ENCODE measurements at places on chromosomes 2 and 18. TPM values are rescaled to one million over a fixed set of nuclear protein-coding genes. Genes with fewer than 3 reads are reported as not detected.

GRCh38 chr18:75137346-75137877 lies 71.5 kb downstream of the PTGR3 start:
- no peak for DNase-seq

DNA sequence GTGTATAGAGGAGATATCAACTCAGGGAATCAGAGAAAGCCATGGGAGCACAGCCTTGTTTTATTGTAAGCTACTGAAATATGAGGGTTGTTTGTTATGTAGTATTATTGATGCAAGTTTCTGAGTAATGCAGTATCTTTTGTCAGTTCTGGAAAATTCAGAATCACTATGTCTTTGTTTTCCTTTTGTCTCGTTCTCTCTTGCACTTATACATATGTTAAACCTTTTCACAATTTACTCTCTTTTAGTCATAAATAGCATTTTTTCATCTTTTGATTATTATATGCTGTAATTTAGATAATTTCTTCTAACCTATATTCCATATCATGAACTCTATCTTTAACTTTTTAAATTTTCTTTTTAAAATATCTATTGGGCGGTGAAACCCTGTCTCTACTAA lies 85.0 kb upstream of the COL3A1 start:
- DNase-seq, result no peak

DNA sequence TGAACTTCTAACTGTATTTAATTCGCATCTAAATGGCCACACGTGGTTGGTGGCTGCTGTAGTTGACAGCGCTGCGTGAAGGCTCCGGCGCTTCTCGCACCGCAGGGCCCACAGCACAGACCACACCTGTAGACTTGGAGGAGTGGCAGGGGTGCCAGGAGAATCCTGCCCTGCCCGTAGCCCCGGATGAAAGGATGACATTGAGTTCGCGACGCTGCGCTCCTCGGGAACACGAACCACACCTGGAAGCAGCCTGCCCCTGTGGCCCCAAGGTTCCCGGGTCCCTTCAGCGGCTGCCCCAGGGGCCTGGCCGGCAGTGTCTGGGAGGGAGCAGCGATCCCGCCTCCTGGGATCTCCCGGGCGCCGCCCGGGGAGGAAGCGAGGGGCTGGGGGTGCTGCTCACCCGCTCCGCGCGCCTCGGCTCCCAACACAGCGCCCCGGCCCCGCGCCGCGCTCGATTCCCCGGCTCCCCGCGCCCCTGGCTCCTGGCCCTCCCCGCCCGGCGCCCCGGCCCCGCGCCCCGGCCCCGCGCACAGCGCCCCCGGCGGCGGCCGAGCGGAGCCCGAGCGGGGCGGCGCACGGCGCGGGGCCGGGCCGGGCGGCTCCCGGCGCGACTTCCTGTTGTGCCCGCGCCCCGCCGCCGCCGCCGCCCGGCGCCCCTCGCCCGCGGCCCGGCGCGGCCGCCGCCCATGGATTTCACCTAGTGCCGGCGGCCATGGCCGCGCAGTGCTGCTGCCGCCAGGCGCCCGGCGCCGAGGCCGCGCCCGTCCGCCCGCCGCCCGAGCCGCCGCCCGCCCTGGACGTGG lies at the start of gene RNPEPL1:
TSS of gene RNPEPL1 (plus strand) at position 613 of the 806 bp plus-strand sequence. CDS start at position 716, 103 bp downstream.
- peak; percentile 60 for DNase-seq

DNA sequence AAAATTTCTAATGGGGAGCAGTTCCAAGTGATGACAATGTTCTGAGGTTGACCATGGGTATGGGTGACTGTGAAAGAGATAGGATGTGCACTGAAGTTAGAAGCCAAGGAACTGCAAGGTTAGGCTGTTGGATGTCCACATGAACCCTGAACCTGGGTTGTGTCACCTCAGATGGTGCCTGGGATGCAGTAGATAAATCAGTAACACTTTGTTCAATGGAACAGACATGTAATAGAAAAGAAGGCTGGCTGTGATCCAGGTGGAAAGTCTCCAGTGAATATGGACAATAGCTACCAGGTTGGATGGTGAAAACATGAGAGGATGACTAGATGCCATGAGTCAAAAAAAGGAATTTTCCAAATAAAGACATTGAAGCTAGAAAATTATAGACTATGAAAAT lies 131.4 kb downstream of the TRABD2A start:
- no peak for DNase-seq

- no peak for DNase-seq
These were observed 42.9 kb upstream of the TUBA3E start for GRCh38 chr2:130241041-130241707.

DNA sequence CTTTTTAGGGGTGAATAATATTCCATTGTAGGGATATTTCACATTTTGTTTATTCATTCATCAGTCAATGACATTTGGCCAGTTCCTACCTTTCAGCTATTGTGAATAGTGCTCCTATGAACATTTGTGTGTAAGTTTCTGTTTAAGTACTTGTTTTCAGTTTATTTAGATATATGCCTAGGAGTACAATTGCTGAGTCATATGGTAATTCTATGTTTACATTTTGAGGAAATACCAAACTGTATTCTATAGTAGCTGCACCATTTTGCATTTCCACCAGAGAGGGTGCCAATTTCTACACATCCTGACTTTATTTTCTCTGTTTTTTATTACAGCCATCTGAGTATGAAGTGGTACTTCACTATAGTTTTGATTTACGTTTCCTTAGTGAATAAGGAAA lies 54.4 kb upstream of the ZNF236 start:
- DNase-seq, result no peak

GRCh38 chr2:186925514-186925913 lies 76.5 kb upstream of the ZSWIM2 start:
- no peak for DNase-seq

GRCh38 chr18:68665628-68666027 lies 49.3 kb downstream of the TMX3 start:
- no peak for DNase-seq

- peak; percentile 73 for DNase-seq
These were observed 91.6 kb downstream of the NFATC1 start for GRCh38 chr18:79487183-79487800.

DNA sequence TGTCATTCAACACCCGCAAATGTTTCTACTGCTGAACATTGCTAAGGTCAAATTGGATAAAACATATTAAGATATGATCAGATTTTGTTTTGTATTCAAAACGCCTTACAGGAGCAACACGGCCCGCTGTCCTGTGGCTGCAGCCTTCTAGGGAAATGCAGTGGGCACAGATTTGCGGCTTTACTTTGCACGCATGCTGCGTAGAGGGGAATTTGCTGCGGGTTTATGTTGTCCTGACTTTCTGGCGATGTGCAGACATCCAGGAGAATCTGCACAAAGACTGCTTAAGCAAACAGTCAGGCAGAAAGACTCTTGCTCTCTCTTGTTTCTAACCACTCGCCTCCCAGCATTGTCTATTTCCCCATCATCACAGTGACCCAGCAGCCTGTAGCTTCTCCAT lies 88.3 kb downstream of the LRRC30 start:
- no peak for DNase-seq

- no peak for DNase-seq
These were observed 489.2 kb downstream of the SATB2 start for GRCh38 chr2:198968545-198968944.

DNA sequence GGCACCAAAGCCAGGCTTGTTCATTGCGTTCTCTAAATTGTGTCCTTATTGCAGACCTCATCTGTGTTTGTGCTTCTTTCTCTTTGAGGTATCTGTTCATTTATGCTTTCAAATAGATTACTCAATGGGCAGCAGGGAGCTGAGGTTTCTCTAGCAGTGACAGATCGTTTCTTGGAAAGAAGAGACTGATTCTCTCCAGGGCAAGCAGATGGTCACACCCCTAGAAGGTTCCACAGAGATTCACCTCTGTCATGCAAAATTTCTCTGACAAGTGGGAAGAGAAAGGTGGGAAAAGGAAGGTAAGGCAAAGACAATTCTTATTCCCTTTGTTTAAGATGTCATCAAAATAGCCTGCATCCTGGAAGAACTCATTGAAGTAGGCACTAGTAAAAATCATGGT lies 14.0 kb downstream of the DLGAP1 start:
- DNase-seq, result no peak

DNA sequence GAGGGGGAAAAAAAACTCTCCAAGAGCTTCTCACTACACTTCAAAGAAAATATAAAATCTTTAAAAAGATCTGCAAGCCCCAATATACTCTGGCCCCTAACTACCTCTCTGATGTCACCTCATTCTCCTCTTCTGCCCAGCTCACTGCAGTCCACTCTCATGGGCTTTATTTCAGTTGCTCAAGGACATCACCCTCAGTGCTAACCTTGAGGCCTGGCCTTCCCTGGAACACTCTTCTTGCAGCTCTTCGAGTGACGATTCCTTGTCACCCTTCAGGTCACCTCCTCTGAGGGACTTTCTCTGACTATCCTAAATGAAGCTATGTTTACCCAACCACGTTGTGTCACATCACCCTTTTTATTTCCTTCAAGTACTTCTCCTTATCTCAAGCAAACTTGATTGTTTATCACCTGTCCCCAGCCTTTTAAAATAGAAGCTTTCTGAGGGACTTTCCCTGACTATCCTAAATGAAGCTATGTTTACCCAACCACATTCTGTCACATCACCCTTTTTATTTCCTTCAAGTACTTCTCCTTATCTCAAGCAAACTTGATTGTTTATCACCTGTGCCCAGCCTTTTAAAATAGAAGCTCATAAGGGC lies 10.4 kb downstream of the RTTN start:
- DNase-seq, result no peak

DNA sequence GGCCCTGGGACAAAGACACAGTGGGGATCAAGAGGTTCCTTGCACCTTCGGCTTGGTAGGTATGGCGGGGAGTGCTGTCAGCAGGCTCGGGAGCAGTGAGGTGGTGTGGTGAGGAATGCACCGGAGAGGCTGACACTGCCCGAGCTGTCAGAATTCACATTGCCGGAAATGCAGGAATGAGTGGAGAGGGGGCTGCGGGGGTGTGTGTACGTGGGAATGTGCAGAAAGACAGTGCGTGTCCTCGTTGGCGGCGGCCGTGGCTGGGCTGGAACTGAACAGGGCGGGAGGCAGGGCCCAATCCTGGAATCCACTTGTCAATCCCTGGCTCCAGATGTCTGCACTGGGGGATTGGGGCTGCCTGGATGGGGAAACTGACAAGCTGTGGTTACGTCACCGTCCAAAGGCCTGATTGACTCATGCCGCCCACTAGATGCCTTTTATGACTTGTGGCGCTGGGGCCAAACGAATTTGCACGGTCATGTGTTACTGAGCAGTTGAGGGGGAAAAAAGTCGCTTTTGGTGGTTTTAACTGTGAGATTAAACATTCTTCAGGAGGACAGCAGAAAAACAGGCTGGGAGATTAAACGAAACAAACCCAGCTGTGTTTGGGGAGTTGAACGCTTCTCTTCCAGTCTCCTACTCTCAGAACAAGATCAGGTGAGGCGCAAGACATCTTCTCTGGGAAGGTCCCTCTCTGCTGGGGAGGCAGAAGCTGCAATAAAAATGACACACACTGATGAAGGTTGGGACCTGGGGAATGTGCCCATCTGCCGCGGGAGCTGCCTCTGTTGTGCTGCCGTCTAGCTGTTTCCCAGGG lies 189.4 kb upstream of the GLI2 start:
- peak; percentile 62 for DNase-seq

DNA sequence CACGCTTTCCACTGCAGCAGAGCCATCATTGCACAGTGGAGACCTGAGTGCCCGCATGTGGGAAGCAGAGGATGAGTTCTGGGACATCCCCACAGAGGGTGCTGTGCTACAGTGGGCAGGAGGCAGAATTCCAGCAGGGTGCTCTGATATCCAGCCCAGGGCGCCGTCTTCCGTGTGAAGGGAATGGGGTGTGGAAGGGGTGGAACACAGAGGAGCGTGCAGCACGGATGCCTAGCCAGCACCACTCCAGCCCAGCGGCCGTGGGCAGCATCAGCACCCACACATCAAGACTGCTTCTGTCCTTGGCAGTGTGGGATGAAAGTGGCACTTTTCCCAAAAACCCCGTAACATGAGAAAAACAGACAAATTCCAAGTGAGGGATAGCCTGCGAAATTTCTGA lies 134.3 kb downstream of the ZNF236 start:
- no peak for DNase-seq

DNA sequence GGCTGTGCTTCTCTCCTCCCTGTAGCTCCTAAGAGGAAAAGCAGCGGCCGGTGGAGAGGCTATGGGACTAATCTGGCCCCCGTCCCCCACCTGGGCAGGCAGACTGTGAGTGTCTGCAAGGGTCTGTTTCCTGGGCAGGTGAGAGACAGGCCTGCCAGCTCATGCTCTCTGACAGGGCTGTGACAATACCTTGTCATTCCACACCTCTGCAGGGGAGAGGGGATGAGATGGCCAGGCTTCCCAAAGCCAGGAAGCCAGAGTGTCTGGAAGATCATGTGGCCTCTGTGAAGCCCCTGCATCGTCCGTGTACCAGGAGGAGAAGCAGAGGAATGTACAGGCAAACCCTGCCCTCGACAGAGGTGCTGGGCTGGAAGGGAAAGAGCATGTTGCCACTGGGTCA lies 142.5 kb upstream of the GATA6 start:
- DNase-seq, result no peak

DNA sequence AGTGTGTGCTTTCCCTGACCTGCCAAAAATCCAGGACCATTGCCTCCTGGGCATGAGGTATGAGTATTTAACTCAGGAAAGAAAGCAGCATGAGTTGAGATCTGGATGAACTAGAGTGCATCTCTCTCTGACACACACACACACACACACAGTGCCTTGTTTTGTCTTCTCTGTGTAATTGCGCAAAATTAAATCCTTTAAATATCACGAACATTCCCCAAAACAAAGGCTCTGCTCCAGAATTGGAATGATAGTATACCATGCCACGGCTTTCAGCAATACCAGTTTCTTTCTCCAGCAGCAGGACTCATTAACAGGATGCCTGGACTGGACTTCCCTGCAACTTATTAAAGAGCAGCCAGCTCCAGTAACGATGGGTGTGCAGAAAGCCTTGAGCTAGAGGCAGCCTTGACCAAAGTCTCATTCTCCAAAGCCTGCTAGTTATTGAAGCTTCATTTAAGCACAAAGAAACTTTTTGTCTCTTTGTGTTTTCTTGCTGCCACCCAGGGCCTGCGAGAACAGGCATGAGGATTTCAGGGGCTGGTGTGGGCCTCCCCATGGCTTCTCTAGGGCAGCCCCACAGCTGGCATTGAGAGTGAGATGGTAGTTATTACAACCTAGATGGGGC lies 101.7 kb downstream of the NRP2 start:
- no peak for DNase-seq

GRCh38 chr18:54089749-54090459 lies 134.6 kb downstream of the MBD2 start:
- DNase-seq, result no peak

GRCh38 chr2:142586693-142587580 lies 290.5 kb upstream of the KYNU start:
- no peak for DNase-seq

DNA sequence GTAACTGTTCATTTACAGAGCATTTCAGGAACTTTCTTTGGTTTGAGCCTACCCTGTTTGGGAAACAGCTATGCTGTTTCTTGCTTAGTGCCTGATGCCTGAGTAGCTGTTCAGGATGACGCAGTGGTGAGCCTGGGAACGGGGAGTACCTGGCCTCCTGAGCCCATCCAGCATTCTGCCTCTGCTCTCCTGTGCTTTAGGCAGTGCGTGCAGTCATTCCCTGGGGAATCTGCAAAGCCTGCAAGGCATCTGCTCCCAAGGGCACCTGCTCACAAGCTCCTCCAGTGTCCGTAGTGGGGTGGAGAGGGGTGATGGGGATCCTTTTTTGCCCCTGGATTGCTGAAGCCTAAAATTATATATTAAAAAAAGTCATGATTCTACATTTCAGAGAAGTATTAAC lies 68.8 kb downstream of the RAPGEF4 start:
- no peak for DNase-seq

Gene ASB3
- total RNA-seq, result 26.7 TPM

Gene XIRP2
- 0.19 TPM for total RNA-seq

Gene C2orf81
- 3.1 TPM for total RNA-seq

Gene APOB
- total RNA-seq, result 5.9 TPM

Gene MYO1B
- total RNA-seq, result 61.1 TPM

Gene REEP1
- 12.3 TPM for total RNA-seq

Gene PKDCC
- total RNA-seq, result 148 TPM

All from aorta (tissue), 5 donors.